ENCODE measurements at places on chromosomes 6 and 20.

- DNase-seq: no peak
Observed at GRCh38 chr6:22980446-22980845, 411.1 kb downstream of the HDGFL1 start.

DNA sequence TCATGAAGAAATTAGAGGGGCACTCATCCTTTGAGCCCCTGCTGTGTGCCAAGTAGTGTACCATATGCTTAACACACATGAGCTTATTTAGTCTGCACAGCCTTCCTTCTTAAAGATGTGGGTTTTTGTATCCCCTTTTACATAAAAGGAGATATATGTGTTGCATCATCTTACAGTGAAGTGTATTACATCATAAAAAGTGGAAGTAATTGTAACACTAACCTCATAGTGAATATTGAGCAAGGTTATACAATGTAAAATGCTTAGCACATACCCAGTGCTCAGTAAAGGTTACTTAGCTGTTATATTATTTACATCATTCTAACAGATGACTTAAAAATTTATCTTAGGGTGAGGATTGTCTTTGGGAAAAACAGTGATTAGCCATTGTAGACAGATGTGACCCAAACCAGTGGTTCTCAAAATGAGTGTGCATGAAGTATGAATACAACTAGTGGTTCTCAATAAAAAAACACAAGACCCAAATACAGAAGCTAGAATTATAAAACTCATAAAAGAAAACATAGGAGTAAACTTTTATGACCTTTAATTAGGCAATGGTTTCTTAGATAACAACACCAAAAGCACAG lies 3.8 kb upstream of the PIGU start:
- DNase-seq: no peak

GRCh38 chr6:31143148-31143547 lies 4.3 kb upstream of the PSORS1C2 start:
- peak; percentile 92 for DNase-seq

DNA sequence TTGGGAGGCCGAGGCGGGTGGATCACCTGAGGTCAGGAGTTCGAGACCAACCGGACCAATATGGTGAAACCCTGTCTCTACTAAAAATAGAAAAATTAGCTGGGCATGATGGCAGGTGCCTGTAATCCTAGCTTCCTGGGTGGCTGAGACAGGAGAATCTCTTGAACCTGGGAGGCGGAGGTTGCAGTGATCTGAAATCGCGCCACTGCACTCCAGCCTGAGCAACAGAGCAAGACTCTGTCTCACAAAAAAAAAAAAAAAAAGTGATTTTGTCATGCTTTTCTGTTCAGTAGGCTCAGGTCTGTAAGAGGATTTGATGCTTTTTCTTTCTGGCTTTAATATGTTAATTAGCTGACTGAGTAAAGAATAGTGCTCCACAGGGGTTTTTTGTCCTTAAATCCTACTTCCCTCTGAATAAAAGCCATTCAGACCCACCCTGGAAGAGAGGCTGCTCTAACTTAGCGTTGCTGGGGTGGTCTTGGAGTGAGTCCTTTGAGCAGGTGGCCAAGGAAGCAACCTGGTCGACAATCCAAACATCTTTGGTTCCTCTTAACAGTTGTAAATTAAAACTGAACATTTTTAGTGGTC lies 19.0 kb downstream of the MCM8 start:
- peak; percentile 67 for DNase-seq

DNA sequence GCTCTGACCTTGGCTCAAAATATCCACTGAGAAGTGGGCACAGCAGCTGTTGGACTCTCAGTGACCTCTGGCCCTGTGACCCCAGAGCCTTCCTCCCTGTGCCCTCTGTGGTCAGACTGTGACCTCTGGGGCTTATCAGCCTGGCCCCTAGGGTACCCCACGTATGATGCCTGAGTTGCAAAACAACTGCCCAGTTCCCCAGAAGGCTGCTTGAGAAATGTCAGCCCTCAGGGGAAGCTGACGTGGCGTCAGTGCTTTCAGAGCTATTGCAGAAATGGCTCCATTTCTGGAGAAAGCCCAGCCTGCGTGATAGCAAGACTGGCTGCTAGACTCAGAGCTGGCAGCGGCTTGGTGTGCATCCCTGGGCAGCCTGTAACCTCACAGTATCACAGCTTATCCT lies 31.5 kb upstream of the TGM2 start:
- DNase-seq: no peak

DNA sequence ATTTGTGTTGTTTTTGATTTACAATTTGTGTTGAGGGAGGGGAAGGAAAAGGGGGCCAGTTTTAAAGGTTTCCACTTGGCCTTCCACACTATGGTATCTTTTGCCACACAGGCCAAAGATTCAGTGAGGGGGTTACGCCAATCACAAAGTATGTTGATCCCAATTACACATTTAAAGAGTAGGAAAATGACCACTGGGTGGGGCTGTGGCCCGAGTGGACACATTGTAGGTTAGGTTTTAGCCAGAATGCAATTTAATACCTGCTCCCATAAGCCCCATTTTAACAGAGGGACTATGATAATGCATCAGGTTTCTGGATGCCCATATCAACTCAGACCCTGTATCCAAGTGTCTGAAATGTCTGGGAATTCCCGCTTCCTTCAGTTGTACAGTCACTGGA lies 15.6 kb downstream of the VGLL2 start:
- no peak for DNase-seq

- no peak for DNase-seq
Observed at GRCh38 chr6:30592287-30592686, 21.0 kb downstream of the ABCF1 start.

DNA sequence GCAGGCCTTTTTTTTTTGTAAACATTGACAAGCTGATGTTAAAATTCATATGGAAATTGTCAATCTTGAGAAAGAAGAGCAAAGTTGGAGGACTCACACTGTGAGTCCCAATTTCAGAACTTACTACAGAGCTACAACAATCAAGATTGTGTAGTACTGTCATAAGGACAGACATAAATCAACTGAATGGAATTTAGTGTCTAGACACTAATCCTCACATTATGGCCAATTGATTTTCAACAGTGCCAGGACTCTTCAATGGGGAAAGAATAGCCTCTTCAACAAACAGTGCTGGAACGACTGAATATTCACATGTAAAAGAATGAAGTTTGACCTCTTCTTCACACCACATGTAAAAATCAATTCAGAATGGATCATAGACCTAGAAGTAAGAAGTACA lies 60.8 kb downstream of the TGM2 start:
- DNase-seq: no peak

- DNase-seq: no peak
Observed at GRCh38 chr6:136318676-136319075, 29.0 kb upstream of the BCLAF1 start.

DNA sequence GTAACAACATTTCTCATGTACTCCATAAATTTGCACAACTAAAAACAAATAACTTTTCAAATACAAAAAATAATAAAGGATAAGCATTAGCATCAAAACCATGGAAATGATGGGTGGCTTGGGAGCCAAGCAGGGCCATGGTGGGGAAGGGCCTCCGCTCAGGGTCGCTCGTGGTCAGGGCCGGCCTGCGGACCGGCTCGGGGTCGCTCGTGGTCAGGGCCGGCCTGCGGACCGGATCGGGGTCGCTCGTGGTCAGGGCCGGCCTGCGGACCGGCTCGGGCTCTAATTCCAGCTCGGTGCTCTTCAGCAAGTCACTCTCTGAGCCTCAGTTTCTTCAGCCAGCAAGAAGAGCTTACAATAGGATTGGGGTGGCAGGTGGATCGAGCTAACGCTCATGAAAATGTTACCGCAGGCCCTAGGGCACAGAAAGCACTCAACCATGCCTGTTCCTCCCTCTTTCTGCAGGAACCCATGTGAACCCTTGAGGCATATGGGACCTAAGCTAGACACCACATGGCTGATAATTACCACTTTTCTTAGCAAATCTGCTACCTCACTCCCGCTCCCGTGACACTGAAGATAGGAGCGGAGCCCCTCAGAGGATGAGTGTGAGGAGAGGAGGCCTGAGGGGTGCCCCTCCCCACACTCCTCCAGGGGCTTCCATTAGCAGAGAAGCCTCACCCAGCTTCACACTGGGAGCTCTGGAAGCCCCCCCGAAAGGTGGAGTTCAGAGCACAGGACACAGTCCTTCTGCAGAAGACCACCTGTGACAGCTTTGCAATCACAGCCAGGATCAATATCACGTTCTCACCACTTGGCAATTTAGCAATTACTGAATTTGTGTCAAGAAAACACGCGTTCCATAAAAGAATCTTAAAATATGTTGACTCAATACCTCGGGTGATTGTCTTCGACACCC lies 103.0 kb downstream of the PSMB1 start:
- DNase-seq: no peak

DNA sequence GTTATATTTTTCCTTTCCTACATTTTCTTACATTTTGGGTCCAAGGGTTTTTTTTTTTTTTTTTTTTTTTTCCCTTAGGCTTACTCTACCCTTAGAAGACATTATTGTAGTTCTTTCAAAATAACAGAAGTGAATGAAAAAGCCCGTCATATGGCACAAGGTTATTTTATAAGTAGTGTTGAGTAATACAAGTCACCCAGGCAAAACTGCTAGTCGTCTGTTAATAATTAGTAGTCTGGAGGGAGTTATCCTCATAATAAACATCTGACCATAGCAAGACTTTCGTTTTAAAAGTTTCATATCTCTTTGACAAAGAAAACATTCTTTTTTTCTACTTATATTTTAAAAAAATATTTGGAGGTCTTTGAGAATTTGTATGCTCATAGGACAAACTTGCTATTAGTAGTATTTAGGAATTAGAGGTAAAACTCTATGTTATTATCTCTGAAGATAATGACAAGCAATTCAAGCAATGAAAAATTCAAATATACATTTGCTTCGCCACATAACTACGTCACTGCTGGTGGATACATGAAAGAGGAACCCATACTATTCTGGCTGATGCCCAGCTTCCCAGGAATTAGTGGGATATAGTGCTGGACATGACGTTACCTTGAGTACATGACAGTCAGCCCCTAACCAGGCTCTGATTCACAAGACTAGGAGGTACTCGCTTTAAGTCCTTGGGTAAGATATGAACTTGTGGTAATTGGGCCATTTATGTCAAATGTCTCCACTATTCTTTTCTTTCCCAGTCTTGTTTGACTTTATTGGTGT lies 532.8 kb downstream of the GRIK2 start:
- DNase-seq: no peak

- DNase-seq: no peak
Observed at GRCh38 chr20:14299831-14300230, 37.6 kb downstream of the FLRT3 start.

DNA sequence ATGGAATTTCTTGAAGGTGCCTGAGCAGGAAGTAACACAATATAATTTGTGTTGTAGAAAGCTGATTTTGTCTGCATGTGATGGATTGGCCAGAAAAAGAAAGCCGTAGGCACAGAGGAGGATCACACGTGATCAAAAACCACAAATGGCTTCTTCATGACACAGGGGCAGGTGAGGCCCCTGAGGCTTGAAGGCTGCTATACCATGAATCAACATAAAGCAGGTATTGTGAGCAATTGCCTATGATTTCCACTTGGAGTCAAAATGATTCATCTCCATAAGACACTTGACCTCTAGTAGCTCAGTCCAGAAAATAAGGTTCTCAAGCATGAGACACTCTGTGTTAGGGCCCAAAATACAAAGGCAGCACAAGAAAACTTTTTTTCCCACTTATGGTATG lies 42.4 kb upstream of the EYA4 start:
- no peak for DNase-seq

DNA sequence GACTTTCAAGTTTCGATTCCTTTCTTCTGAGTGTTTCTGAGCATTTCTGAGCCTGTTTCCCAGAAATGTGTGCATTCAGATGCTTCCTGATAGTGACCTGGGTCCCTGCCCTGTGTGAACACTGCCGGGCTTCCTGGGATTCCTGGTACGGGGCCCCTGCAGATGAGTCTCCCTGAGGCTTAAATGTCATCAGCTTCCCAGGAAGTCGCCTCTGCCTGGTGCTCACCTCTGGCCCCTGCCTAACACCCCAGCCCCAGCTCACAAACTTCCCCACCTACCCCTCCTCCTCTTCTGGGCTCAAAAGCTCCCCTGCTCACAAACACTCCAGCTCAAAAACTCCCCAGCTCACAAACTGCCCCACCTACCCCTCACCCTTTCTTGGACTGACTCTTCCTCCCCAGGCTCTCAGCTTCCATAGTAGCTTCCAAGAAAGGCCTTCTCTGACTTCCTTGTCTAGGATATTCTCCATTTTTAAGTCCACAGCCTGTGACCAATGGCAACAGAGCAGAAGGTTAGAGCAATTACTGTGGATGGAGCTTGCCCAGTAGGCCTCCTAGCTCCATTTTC lies 42.0 kb downstream of the TGM2 start:
- DNase-seq: no peak

DNA sequence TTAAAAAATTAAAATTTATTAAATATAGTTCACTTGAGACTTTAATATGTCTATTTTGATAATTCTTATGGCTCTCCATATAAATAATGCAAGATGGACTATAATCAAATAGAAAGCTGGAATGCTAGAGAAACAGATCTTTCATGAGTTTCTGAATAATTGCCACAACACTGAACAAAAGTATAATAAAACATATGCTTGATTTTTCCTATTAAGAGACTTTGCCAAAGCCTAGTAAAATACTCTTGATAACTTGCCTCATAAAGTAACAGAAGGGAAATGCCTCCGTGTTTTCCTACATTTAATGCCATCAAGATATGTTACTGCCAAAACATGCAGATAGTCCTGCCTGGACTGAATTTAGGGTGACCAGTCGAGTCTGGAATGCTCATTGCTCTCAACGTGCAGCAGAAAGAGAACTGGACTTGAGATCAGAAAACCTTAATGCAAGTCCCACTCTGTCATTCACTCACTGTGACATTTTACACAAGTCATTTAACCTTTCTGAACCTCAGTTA lies 153.2 kb downstream of the AIG1 start:
- no peak for DNase-seq

GRCh38 chr20:58585753-58586540 lies 65.1 kb upstream of the STX16 start:
- DNase-seq: no peak

DNA sequence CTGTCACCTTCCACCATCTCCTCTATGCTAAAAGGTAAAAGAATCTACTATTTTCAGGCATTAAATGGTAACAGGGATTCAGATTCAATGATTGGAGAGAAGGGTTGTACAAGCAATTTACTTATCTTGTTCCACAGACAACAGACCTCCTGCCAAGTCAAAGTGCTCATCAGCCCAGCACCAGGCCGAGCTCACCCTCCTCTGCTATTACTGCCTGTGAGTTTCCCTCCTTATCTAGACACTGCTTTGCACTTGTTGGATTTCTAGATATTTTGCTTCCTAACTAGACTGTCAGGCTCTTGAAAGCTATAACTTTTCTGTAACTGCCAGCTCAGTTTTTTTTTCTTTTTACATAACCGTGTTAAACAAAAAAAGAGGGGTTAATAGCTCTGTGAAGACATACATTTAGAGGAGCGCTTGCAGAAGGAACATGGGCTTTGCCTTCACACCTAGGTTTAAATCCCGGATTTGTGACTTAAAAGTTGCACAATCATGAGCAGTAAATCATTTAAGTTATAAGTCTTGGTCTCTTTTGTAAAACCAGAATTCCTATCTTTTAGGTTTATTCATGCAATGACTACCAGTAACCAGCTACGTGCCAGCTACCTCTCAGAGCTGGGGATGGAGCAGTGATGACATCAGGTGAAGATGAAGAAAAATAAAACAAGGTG lies 1.1 kb upstream of the FAM162B start:
- DNase-seq: no peak

GRCh38 chr6:168875811-168876576 lies 377.7 kb downstream of the THBS2 start:
- DNase-seq: no peak

GRCh38 chr6:103191391-103192093 lies 1668.2 kb downstream of the HACE1 start:
- DNase-seq: no peak
